ENCODE measurements at places on chromosomes 11 and 22. TPM values are rescaled to one million over a fixed set of nuclear protein-coding genes. Genes with fewer than 3 reads are reported as not detected.

Gene PRODH
- 2.1 TPM for total RNA-seq

Gene TRIM29
- total RNA-seq: not detected

Gene VPREB1
- not detected for total RNA-seq

Gene LAYN
- 2.6 TPM for total RNA-seq

Gene MPPED2
- total RNA-seq: 19.9 TPM

Gene TMEM86A
- 4.1 TPM for total RNA-seq

Gene RBMXL2
- 0.54 TPM for total RNA-seq

Gene ZNF202
- total RNA-seq: 12.0 TPM

Gene LRP4
- 19.2 TPM for total RNA-seq

Gene HEPHL1
- not detected for total RNA-seq

Gene RASL10A
- 3.6 TPM for total RNA-seq

Gene MAJIN
- total RNA-seq: not detected

Gene C1QTNF4
- total RNA-seq: 80.9 TPM

Gene SGSM1
- 0.25 TPM for total RNA-seq

Measured in cardiac muscle cell (in vitro differentiated cells and primary cell).